ENCODE measurements at places on chromosomes 5 and 9.
A peak's percentile ranks its signal among the peaks of the same experiment; 100 is the strongest.

DNA sequence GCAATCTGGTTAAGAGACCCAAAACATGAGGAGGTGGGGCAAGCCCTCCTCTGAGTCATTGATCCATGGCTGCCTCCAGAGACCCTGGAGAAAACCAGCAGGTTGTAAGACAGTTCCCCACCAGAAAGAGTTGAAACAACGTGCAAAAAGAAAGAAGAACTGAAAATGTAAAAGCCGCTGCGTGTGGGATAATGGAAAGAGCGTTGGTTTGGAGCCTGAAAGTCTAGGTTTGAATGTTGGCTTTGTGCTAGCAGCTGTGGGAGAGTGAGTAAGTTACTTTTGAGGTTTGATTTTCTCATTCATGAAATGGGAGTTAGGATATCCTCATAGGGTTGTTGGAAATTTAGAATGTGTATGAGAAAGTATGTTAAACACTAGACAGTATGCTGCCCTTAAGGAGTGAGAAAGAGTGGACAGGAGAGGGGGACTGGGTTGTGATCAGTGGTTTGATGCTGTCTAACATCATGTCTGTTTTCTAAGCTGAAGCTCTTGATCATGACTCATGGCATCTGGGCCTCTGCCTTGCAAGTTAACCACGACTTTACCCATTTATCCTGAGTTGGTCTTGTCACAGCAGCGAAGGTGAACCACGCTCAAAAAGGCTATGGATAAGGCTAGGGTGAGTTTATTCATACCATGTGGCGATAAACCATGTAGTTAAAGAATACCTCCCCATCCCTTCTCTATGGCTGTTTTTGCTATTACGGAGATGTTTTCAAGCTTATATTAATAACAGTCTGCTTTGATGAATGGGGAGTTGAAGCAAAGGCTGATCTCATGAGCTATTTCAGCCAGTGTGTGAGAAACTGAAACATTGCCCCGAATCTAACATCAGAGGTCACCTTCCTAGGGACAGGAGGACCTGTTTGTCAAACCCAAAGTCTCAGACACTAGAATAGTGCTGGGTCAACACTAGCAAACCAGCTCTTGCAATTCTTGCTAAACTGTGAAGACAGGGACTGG is 41.3 kb downstream of the ZNF366 start:
- DNase-seq, result no peak

- DNase-seq, result no peak
Measured at GRCh38 chr9:91162311-91162710, 199.4 kb downstream of the AUH start.

- peak; percentile 6 for DNase-seq
Measured at GRCh38 chr9:8733131-8733954, 933.8 kb upstream of the DMAC1 start.

GRCh38 chr5:53399926-53400697 is 80.3 kb upstream of the FST start:
- DNase-seq, result no peak

DNA sequence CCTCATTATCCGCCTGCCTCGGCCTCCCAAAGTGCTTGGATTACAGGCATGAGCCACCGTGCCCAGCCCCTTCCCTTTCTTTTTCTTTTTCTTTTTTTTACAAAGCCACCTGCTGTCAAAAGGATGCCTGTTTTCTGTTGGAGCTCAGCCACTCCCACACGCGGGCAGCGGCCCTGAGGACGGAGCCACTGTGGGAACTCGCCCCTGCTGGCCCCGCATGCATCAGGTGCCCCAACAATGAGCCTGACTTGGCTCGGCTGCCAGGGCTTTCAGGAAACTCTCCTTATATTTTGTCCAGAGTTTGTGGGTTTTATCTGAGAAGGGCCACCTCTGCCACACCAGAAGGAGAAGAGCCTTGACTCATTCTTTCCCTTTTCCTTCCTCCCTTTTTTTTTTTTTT is 37.1 kb upstream of the LRRC14B start:
- no peak for DNase-seq

GRCh38 chr5:89003563-89004036 is 120.6 kb upstream of the MEF2C start:
- DNase-seq, result no peak
